C1 segment of cervical spinal cord (tissue), 14 donors: ENCODE measurements at places on chromosomes 7 and 10.
A peak's percentile ranks its signal among the peaks of the same experiment; 100 is the strongest.

- no peak for DNase-seq
Measured at GRCh38 chr7:45367026-45367425, 207.1 kb upstream of the ADCY1 start.

GRCh38 chr10:75935650-75936400 lies 504.4 kb downstream of the LRMDA start:
- no peak for DNase-seq

GRCh38 chr7:78280276-78280675 lies 481.7 kb downstream of the PHTF2 start:
- DNase-seq: no peak

- DNase-seq: no peak
Measured at GRCh38 chr7:107638594-107638993, 22.0 kb upstream of the SLC26A4 start.

- no peak for DNase-seq
Measured at GRCh38 chr7:155918720-155919390, 106.6 kb upstream of the SHH start.

DNA sequence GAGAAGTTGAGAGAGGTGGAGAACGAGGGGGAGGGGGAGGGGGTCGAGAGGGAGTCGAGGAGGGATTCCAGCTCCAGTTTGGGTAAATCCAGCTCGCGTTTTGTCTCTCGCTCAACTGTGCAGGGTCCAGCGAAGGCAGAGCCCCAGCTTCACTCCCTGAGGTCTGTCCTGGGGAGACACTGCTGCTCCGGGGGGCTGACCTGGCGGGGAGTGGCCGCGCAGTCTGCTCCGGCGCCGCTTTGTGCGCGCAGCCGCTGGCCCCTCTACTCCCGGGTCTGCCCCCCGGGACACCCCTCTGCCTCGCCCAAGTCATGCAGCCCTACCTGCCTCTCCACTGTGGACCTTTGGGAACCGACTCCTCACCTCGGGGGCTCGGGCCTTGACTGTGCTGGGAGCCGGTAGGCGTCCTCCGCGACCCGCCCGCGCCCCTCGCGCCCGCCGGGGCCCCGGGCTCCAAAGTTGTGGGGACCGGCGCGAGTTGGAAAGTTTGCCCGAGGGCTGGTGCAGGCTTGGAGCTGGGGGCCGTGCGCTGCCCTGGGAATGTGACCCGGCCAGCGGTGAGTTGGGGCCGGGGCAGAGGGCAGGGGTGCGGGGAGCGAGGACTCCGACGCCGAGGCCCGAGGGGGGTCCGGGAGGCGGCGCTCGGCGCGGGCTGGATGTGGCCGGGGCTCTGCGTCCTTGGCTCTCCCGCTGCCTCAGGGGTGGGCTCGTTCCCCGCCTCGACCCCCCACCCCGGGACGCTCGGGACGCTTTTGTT lies at the start of gene TET1:
TET1 (plus strand) TSS at position 152 of the 757 bp plus-strand sequence. CDS start 12,002 bp downstream, outside the sequence.
- peak; percentile 33 for DNase-seq

GRCh38 chr7:97457054-97457453 lies 274.8 kb upstream of the TAC1 start:
- DNase-seq: no peak

DNA sequence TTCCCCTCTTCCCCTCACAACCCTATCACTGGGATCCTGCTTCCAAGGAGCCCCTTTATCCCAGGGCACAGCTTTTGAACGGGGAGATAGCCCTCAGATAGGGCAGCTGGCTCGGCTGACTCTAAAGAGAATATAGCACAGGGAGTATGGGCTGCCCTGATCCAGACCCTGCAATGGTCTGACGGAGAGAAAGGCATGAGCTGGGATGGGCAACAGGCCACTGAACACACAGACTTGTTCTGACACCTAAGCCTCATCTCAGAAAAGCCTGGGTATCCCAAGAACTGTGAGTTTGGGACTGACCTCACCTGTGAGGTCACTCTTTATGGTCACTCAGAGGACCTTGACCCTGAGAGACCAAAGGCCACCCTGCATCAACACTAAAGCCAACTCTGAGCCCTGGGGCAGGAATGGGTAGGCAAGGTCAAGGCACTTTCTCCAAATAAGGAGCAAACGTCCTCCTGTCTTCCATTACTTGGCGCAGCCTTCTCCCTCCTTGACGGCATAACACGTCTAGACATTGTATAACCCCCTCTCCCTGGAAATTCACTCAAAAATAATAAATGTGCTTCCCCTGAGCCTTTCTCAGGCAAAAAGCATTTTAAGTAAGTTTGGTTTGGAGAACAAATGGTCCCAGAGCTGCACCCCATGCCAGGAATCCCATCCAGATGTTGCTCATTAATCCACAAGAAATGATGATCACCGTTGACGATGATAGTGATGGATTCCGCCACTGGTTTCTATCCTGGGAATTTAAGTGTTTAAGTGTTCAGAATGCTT lies 8.2 kb upstream of the LRRC18 start:
- DNase-seq: no peak
